ENCODE measurements at places on chromosomes 7 and 10.

DNA sequence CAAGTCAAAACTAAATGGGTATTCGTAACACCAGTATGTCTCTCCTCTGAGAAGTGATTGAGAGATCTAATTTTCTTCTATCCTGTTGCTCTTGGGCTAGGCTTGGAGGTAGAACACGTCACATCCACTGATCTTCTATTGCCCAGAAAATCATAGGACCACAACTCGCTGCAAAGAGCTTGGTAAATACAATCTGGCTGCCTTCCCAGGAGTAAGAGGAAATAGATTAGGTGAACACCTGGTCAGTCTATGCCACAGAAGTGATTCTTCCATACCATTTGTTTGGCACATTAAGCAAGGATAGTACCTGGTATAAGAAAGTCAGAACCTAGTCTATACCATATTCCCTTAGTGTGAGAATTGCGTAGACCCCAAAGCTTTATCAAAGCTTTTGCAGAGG, 129.3 kb upstream of the PHYHIPL start:
- no peak for DNase-seq

GRCh38 chr7:135731-136645, 56.4 kb upstream of the FAM20C start:
- no peak for DNase-seq

GRCh38 chr10:102402512-102402896, 7.0 kb downstream of the NFKB2 start:
- DNase-seq: no peak

DNA sequence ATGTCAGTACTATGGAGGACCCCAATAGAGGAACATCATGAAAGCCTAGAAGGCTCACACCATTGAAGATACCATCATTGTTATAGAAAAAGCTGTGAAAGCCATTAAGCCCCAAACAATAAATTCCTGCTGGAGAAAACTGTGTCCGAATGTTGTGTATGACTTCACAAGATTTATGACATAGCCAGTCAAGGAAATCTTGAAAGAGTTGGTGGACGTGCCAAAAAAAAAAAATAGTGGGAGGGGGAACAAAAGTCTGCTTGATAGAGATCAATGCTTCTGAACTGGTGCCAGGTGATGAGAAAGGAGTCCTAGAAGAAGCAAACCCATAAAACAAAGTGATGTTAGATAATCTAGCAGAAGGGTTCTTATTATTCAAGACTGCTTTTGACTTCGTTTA, 41.2 kb downstream of the RALA start:
- no peak for DNase-seq

DNA sequence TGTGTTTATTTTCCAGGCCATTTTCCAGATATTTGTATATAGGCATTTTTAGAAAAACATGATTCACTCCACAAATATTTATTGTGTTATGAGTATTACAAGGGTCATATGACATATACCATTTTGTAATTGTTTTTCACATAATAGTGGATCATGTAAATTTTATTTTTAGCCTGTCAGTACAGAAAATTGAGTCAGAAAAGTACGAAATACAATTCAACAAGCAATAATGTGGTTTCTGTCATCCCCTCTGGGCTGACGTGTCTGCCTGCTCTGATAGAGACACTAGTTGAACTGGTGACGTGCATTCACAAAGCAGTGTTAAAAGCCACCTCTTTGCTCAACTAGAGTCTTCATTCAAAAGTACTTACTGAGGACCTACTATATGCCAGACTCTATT, 97.9 kb upstream of the STEAP1B start:
- DNase-seq: no peak

- no peak for DNase-seq
Measured at GRCh38 chr7:29480451-29480850, 83.2 kb upstream of the PRR15 start.
